ENCODE measurements at places on chromosomes 12 and 14.

DNA sequence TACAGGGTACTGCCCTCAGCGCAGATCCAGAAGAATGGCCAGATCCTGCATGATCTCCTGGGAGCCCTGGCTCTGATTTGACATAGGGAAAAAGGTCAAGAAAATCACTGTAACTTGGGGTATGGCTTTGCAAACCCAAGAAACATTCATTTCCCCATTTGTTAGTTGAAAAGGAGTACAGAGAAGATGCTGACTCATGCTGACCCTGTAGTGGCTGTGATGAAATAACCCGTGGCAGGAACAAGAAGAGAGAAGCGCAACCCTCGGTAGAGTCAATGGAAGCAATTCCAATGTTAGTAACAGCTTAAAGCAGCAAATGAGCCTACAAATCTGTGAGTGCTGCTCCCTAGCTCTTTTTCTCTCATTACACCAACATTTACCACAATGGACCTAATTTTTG lies 281.6 kb upstream of the NPAS3 start:
- no peak for DNase-seq

GRCh38 chr12:94874518-94875302 lies 128.8 kb downstream of the NDUFA12 start:
- no peak for DNase-seq

DNA sequence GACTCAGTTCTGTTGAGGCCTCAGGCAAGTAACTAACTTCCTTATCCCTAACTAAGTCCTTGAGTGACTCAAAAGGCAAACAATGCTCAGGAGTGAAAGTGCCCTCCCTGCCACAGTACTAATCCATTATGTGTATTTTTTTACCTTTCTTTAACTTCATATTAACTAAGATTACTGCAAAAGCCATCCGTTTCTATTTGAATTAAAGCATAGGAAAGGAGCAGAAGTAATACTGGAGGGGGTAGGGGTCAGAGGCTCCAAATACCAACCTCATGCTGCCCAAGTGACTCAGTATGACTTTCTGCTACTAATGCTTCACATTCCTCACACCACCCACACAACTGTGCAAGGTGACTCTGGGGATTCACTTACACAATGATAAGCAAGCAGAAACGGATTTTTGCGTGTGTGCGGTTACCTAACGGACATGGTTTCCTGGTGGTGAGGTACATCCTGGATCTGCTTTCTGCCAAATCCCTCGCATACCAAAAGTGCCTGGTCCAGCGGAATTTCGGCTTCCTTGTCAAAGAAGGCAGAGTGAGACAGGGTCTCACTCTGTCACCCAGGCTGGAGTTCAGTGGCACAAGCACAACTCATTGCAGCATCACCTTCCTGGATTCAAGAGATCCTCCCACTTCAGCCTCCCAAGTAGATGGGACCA lies 25.1 kb downstream of the MOK start:
- no peak for DNase-seq

GRCh38 chr12:91007531-91008290 lies 2.9 kb upstream of the EPYC start:
- no peak for DNase-seq

DNA sequence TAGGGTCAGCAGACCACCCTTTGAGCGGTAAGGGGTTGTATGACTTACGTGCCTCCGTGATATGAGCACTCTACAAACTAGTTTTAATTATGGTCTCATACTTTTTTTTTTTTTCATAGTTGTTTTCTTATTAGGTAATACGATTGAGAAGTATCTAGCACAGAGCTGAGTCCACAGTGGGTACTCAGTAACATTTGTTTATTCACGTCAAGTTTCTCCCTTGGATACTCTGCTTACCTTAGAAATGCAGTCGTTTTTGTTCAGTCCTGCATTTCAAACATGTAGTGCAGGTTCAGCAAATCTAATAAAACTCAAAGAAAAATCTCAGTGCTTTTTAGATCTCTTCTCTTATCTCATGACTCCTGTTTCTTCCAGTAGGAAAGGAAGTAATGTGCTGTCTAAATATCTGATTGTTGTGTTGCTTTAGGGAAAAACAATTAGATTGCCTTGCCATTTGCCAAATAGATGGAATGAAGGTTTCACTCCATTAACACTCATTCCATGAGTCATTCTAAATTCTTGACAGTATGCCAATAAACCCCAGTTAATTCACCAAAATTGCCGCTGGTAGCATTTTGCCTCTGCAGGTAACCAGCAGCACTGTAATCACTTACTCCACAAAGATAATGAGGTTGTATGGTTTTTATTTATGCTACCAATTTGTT lies 118.9 kb downstream of the PTCSC3 start:
- DNase-seq, result no peak

DNA sequence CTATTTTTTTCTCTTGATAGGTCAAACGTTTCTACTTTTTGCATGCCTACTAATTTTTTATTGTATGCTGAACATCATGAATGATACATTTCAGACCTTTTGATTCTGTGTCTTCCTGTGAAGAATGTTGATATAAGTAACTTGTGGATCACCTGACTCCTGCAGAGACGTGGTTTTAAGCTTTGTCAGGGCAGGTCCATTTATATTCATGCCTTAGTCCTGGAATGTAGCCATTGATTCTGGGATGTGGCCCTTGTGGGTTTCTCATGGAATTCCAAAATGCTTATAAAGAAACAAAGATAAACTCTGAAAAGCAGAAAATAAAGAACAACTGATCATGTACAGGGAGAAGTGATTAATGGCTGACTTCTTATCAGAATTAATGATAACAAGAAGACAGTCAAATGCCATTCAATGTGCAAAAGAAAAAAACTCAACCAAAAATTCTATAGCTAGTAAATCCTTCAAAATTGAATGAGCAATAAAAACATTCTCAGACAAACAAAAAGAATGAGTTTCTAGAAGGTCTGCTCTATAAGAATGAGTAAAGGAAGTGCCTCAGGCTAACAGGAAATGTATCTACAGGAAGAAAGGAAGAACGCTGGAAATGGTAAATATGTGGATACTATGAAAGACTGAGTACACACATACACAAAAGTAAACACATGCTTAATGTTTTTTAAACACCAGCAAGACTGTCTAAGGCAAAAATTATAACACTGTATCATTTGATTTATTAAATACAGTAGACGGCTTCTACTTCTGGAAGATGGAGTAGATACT lies 284.8 kb upstream of the DIO3 start:
- peak; percentile 10 for DNase-seq

DNA sequence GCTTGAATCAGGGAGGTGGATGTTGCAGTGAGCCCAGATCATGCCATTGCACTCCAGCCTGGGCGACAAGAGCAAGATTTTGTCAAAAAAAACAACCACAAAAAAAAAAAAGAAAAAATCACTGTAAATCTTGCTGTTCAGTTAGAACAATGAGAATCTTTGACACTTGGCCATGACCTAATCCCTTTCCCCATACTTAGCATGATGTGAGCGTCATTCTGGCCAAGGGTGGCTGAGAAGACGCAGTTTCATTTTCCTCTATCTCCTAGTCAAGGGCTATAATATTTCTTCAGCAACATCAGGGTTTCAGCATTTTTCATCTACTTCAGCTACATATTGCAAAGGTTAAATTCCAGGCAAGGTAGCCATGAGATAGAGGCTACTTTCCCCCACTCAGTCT lies 599.4 kb upstream of the MDGA2 start:
- no peak for DNase-seq

GRCh38 chr14:50000380-50001150 lies 107.7 kb downstream of the ARF6 start:
- no peak for DNase-seq

DNA sequence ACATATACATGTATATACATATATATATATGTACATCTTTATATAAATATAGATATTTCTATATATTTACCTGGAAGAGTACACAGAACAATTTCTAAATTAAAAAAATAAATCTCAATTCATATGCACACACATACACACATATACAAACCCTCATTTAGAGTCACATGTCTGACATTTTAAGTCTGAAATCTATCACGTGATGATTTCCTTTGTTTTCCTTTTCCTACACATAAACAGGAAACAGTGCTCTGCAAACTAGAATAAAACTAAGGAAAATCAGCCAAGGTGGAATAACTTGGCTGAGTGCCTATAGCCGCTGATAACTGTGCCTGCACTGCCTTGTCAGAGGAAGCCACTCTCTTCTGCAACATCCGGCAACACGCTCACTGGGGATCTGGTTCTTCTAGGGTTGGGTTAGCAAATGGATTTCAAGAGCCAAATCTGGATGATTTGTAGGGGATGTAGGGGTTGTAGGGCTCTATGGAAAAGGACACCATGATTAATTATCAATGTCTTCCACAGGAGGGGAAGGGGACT lies 480.7 kb downstream of the TMEM132D start:
- no peak for DNase-seq

DNA sequence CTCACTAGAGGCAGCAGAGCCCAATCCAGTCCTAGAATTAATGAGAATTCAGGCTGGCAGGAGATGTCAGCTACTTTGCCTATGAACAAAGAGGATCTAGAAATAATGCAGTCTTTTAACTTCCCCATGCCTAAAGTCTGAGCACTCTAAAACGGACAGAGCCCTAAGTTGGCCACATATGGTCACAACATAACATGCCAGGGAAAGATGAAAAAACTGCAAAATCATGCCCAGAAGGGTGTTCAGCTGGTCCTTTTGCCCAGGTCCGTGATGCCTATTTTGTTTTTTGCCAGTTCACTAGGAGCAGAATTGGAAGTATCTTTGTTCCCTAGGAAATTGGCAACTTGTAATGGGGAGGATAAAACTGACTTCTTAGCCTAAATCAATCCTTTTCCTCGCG lies 20.3 kb upstream of the LMNTD1 start:
- DNase-seq, result no peak

GRCh38 chr12:47213396-47213795 lies 133.6 kb upstream of the AMIGO2 start:
- DNase-seq, result no peak

DNA sequence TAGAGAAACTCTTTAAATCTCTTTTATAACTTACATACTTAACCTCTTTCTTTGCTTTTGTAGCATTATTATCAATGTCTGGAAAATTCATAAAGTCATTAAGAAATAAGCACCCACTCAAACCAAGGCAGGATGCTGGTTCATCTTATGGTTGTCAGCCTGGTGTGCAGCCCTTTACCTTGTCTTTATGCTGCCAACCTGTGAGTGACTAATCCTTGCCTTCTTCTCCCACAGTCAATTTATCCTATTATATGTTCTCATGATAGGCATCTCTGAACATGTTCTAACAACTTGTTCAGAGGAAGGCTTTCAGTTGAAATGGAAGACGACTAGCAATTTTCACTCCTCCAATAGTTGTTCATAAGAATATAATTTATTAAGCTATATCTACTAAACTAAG lies 186.9 kb upstream of the CAND1 start:
- no peak for DNase-seq

DNA sequence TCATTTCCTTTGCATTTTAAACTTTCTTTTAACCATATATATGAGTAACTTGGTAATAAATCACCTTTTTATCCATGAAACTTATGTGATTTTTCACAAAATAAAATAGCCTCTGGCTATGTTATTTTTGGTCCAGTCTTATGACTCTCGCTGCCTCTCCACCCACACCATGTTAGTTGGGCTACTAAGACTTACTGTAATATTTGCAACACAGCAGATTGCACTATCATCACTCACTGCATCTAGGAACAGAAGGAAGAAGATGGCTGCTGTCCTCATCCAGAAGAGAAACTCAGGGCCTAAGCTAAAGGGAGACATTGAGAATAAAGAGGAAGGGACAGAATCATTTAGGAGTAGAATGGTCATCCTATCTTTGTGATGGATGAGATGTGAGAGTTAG lies 12.6 kb upstream of the B4GALNT3 start:
- DNase-seq, result no peak

DNA sequence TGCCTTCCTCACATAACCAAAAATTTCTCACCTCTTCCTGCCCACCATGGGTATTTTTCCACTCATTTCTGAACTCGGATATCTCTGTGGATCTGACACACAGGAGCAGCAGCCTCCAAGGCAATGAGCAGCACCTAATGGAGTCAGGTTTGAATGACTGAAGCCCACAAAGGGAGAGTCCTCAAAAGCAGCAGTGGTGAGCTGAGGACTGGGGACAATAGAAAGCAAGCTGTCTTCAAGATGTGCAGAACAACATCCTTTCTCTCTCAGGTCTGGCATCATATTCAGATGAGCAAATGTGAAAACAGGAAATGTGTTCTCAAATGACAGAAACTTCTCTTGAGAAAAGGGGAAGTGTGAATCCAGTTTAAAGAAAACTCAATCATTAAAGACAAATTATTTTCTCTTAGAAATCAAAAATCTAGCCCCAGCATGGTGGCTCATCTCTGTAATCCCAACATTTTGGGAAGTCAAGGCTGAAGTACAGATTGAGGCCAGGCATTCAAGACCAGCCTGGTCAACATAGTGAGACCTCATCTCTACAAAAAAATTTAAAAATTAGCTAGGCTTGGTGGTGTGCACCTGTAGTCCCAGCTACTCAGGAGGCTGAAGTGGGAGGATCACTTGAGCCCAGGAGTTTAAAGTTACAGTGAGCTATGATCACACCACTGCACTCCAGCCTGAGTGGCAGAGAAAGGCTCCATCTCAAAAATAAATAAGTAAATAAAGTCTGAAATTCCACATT lies 54.2 kb downstream of the C12orf42 start:
- no peak for DNase-seq

- no peak for DNase-seq
Measured at GRCh38 chr14:100450049-100450448, 126.9 kb downstream of the SLC25A47 start.

GRCh38 chr12:109010259-109010658 lies 10.6 kb downstream of the SVOP start:
- no peak for DNase-seq

DNA sequence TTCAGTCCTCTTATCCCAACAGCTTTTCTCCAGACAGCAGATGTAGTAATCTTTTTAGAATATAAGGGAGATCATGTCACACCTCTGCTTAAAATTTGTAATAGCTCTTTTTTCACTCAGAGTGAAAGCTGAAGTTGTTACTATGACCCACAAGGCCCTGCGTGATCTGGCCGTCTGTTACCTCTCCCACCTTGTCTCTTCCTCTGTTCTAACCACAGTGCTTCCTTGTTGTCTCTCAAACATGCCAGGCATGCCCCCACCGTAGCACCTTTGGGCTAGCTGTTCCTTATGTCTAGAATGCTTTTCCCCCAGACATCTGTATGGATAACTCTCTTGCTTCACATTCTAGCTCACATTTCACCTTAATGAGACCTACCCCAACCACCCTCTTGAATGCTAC lies 6.5 kb downstream of the NECAP1 start:
- DNase-seq, result no peak
